Suprapubic skin (tissue), 4 donors: ENCODE measurements at places on chromosomes 4 and X. TPM values are rescaled to one million over a fixed set of nuclear protein-coding genes. Genes with fewer than 3 reads are reported as not detected.

NXF2B gene
- not detected for total RNA-seq

DNA sequence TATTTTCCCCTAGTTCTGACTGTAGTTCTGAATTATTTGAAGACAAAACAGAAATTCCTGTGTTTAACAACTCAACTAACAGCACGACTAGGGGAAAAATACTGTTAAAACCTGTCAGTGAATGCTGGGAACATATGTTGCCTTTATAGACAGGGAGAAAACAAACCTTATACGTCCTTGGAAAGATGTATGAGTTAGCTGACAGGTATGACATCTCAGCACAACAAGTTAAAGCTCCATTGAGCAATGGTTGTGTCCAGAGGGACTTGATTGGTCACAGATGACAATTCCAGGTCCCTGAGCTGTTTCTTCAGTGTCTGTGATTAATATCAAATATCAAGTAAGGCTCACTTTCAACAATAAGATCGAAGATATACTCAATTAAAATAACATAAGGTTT, 58.2 kb upstream of the DDIT4L start:
- no peak for DNase-seq
- no peaks in the 10 kb centered on the region for H3K4me1 ChIP-seq
- no peaks in the 10 kb centered on the region for H3K27me3 ChIP-seq
- H3K36me3 ChIP-seq, result no peaks in the 10 kb centered on the region

- H3K27me3 ChIP-seq, result no peaks in the 10 kb centered on the region
- DNase-seq, result no peak
- H3K36me3 ChIP-seq, result no peaks in the 10 kb centered on the region
Observed at GRCh38 chr4:137471461-137471860, 60.8 kb downstream of the PCDH18 start.

MTTP gene
- total RNA-seq, result 1.6 TPM

DNA sequence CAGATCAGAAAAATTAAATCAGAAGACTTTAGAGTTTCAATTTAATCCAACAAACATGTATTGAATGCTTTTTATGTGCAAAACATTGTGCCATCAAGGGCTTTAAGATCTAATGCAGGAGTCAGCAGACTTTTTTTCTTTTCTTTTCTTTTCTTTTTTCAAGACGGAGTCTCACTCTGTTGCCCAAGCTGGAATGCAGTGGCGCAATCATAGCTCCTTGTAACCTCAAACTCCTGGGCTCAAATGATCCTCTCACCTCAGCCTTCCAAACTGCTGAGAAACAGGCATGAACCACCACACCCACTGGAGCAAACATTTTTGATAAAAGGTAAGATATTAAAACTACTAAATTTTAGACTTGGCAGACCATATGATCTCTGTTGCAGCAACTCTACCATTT, 24.6 kb upstream of the LRBA start:
- no peak overlapping the region for H3K27ac ChIP-seq
- H3K36me3 ChIP-seq, result no peaks in the 10 kb centered on the region
- no peaks in the 10 kb centered on the region for H3K4me1 ChIP-seq
- H3K4me3 ChIP-seq, result no peak overlapping the region
- no peaks in the 10 kb centered on the region for H3K27me3 ChIP-seq
- no peak for DNase-seq

DNA sequence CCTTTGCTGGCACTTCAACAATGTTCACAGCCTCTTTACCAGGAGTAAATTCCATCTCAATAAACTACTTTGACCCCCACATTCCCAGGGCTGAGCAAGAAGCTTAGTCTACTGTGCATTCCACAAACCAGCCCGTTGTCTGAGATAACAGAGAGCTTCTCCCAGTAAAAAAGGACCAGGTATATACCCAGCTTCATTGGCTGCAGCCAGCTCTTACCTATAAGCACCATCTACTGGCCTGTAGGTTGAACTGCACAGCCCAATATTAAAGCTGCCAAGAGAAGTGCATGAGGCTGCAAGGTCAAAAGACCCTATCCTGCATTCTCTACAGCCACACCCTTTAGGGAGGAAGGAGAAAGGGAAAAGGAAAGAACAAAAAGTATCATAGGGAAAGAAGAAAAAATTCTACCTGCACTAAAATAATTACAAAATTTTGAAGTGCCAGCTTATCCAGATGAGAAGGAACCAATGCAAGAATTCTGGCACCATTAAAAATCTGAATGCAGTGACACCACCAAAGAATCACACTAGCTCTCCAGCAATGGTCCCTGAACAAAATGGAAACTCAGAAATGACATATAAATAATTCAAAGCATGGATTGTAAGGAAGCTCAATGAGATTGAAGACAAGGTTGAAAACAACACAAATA, 45.7 kb upstream of the INTU start:
- DNase-seq, result no peak
- no peaks in the 10 kb centered on the region for H3K4me1 ChIP-seq
- no peak overlapping the region for H3K27ac ChIP-seq
- no peaks in the 10 kb centered on the region for H3K27me3 ChIP-seq
- no peak overlapping the region for H3K4me3 ChIP-seq

TCP11X2 gene
- not detected for total RNA-seq

PDZD4 gene
- total RNA-seq, result 2.8 TPM

GRCh38 chr4:174805746-174806145, 23.3 kb downstream of the GLRA3 start:
- no peak overlapping the region for H3K4me3 ChIP-seq
- no peaks in the 10 kb centered on the region for H3K36me3 ChIP-seq
- H3K27me3 ChIP-seq, result no peaks in the 10 kb centered on the region
- DNase-seq, result no peak
- no peak overlapping the region for H3K27ac ChIP-seq
- no peaks in the 10 kb centered on the region for H3K4me1 ChIP-seq

GYG2 gene
- 7.1 TPM for total RNA-seq

FGFBP2 gene
- total RNA-seq, result 3.9 TPM

GRCh38 chr4:86549163-86549788, 44.8 kb upstream of the PTPN13 start:
- no peak overlapping the region for H3K4me3 ChIP-seq
- no peak overlapping the region for H3K27ac ChIP-seq
- H3K4me1 ChIP-seq, result peaks cover 4% of the 10 kb centered on the region
- H3K27me3 ChIP-seq, result no peaks in the 10 kb centered on the region

GRCh38 chr4:186669159-186669731, 54.4 kb downstream of the FAT1 start:
- H3K36me3 ChIP-seq, result no peaks in the 10 kb centered on the region
- no peak for DNase-seq
- H3K4me3 ChIP-seq, result no peak overlapping the region
- no peaks in the 10 kb centered on the region for H3K27me3 ChIP-seq

VCX gene
- not detected for total RNA-seq

DNA sequence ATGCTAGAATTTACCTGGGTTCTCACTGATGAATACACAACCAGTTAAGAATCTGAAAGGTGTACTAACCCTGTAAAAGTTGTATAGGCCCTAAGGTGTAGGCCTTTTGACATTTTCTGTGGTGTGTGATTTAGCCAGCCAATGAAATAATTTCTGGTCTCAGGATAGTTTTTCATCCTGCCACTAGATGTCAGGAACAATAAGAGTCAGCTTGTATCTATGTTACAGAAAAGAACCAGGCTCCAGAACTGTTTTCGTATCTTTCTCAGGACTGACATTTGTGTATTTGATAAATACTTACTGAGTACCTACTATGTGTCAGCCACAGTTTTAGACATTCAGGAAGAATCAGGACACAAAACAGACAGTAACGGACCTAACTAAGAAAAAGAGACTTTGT, 673.6 kb upstream of the TENM3 start:
- H3K36me3 ChIP-seq, result no peaks in the 10 kb centered on the region
- H3K4me3 ChIP-seq, result no peak overlapping the region
- H3K27ac ChIP-seq, result no peak overlapping the region

- no peaks in the 10 kb centered on the region for H3K4me1 ChIP-seq
- no peak overlapping the region for H3K4me3 ChIP-seq
- H3K36me3 ChIP-seq, result no peaks in the 10 kb centered on the region
- no peak for DNase-seq
- H3K27ac ChIP-seq, result no peak overlapping the region
- no peaks in the 10 kb centered on the region for H3K27me3 ChIP-seq
Observed at GRCh38 chrX:95675794-95676193, 1008.8 kb upstream of the DIAPH2 start.

- H3K36me3 ChIP-seq, result no peaks in the 10 kb centered on the region
- H3K4me1 ChIP-seq, result no peaks in the 10 kb centered on the region
- H3K27me3 ChIP-seq, result no peaks in the 10 kb centered on the region
- no peak overlapping the region for H3K27ac ChIP-seq
- DNase-seq, result no peak
Observed at GRCh38 chr4:111849746-111850284, 295.4 kb upstream of the FAM241A start.

GRCh38 chr4:141016117-141016798, 117.0 kb downstream of the RNF150 start:
- DNase-seq, result no peak
- no peaks in the 10 kb centered on the region for H3K36me3 ChIP-seq
- no peak overlapping the region for H3K27ac ChIP-seq
- H3K27me3 ChIP-seq, result no peaks in the 10 kb centered on the region
- H3K4me3 ChIP-seq, result no peak overlapping the region

CXCL6 gene
- total RNA-seq, result not detected

EXOC1L gene
- total RNA-seq, result not detected

GRCh38 chr4:4719436-4719835, 140.0 kb upstream of the MSX1 start:
- no peaks in the 10 kb centered on the region for H3K4me1 ChIP-seq
- no peak overlapping the region for H3K4me3 ChIP-seq
- H3K27me3 ChIP-seq, result no peaks in the 10 kb centered on the region
- no peaks in the 10 kb centered on the region for H3K36me3 ChIP-seq
- DNase-seq, result no peak
- no peak overlapping the region for H3K27ac ChIP-seq

HMX1 gene
- not detected for total RNA-seq

- DNase-seq, result no peak
- H3K27me3 ChIP-seq, result no peaks in the 10 kb centered on the region
- no peak overlapping the region for H3K27ac ChIP-seq
- H3K4me3 ChIP-seq, result no peak overlapping the region
- no peaks in the 10 kb centered on the region for H3K4me1 ChIP-seq
Observed at GRCh38 chr4:121256887-121257466, 92.9 kb upstream of the TNIP3 start.

- H3K4me1 ChIP-seq, result no peaks in the 10 kb centered on the region
- H3K4me3 ChIP-seq, result no peak overlapping the region
- no peak overlapping the region for H3K27ac ChIP-seq
- no peaks in the 10 kb centered on the region for H3K36me3 ChIP-seq
- H3K27me3 ChIP-seq, result no peaks in the 10 kb centered on the region
Observed at GRCh38 chrX:50152456-50152855, 48.4 kb downstream of the AKAP4 start.
